ENCODE measurements at places on chromosomes 12 and 14.
A peak's percentile ranks its signal among the peaks of the same experiment; 100 is the strongest.

GRCh38 chr12:24444634-24445033 is 495.2 kb upstream of the SOX5 start:
- DNase-seq: no peak

GRCh38 chr12:103840876-103841689 is at the start of gene NT5DC3:
NT5DC3 (minus strand) TSS chr12:103841234; CDS start chr12:103841156, 78 bp downstream.
- peak; percentile 96 for DNase-seq

DNA sequence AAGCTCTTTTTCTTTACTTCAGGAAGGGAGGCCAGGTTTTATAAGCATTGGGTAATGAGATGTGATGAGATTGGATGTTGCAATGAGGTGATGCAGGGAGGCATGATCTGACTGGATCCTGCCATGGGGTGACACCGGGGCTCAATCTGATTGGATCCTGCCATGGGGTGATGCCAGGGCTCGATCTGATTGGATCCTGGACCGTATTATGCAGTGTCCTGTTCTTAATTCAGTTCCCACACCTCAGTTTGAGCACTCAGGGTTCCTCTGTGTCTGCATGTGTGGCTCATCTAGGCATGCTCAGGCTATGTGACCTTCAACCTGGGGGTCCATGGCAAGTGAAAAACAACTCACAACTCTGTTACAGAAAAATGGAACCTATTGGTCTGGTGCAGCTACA is 166.4 kb downstream of the SLC15A4 start:
- no peak for DNase-seq

- DNase-seq: no peak
Measured at GRCh38 chr12:99745895-99746294, 98.3 kb downstream of the GARIN6 start.

DNA sequence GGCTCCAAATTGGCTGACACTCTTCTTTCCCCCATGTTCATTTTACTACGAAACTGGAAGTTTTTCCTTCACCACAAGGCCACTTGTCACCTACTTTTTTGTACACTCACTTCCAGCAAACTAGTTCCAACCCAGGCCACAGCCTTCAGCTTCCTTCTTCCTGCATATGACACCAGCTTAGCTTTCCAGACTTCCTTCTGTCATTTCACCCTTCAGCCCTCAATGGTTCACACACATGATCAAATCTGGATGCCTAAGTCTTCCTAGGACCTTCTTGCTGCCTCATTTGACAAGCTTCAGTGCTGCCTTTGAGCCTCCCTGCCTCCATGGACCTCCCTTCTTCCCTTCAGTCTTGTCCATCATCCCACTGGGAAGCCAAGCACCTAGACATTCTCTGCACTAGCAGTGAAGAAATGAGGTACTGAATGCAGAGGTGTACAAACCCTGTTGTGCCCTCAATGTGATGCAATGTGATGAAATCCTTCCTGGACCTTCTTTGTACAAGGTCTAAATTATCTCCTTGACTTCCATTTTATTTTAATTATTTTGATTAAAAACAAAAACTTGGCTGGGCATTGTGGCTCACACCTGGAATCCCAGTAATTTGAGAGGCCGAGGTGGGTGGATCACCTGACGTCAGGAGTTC is 4.3 kb upstream of the REC8 start:
- DNase-seq: no peak

Measured in posterior cingulate gyrus (tissue), 11 donors.